Skeletal muscle cell (primary cell): ENCODE measurements at places on chromosomes 2 and 18.

GRCh38 chr2:126979039-126980003, 80.6 kb downstream of the TEX51 start:
- no peak for DNase-seq

- DNase-seq = no peak
Observed at GRCh38 chr2:174086708-174087107, 121.5 kb upstream of the SP3 start.

DNA sequence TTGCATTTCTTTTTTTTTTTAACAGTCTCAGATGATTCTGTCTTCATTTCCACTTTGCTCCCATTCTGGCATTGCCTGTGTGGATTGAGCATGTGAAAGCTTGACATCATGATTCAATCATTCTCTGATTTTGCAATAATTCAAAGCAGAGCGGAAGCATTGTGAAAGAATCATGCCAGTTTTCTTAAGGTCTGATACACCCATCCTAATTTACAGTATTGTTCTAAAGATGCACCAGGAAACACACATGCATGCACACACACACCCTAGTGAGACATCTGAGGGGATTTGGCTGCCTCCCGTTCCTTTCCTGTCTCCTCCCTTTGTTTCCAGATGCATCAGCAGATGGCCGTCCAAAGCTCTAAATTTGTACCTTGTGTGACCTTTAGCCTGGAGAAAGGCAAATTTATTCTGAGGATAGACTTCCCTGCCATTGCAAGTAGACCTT, 97.3 kb downstream of the FMNL2 start:
- peak; percentile 89 for DNase-seq

- DNase-seq = no peak
Observed at GRCh38 chr2:152682663-152683062, 34.6 kb downstream of the PRPF40A start.

GRCh38 chr18:62904396-62905285, 189.3 kb downstream of the PHLPP1 start:
- DNase-seq = no peak

- no peak for DNase-seq
Observed at GRCh38 chr2:59233448-59233847, 992.3 kb upstream of the FANCL start.

GRCh38 chr2:209579230-209579749, 155.4 kb downstream of the MAP2 start:
- no peak for DNase-seq

- DNase-seq = no peak
Observed at GRCh38 chr2:152485954-152486736, 151.2 kb downstream of the FMNL2 start.

DNA sequence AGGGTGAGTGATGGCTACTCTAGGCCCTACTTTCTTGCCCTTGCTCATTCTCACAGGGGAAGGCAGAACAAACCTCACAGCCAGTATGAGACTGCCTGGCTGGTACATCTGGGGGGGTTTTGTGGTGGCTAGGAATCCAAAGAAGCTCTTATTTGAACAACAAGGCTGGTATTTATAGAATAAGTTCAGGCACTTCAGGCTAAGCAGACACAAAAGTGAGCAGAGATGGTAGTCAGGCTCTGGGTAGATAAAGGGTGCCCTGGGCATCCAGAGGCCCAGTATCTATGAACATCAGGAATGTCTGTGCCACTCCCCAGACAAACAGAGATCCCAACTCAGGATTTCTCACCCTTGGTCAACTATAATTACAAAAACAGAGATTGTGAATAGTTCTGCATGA, 57.2 kb upstream of the RTN4 start:
- DNase-seq = no peak

DNA sequence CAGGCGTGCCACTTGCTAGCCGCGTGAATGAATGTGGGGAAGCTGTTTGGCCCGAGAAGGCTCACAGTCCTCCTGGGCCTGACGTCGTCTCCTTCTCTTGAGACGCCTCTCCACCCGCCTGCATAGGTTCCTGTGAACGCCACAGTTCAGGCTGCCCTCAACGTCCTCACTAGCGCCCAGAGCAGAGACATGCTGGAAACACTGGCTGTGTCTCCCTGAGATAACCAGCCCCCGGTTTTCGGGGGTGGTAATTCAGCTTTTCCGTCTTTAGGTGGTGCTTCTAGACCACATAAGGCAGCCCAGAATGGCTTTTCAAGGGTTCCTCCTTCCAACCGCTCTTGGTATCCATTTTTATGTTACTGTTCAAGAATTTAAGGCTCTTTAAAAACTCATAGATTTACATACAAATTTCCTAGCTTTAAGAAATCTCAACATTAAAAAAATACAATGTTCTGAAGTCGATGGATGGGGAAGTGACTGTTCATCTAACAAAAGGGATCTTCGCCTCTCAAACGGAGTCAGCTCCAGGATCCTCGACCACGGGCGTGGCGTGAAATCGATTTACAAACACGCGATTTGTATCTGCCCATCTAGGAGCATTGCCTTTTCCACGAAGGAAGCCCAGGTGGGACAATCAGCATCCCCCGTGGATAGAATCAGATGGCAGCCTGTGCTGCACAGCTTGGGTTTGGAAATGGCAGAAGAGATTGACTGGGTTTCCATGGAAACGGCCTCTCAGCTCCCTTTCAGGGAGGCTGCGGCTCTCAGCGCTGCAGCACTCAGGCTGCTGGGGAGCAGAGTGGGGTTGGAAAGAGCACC, 110.6 kb upstream of the PXDN start:
- peak; percentile 9 for DNase-seq

DNA sequence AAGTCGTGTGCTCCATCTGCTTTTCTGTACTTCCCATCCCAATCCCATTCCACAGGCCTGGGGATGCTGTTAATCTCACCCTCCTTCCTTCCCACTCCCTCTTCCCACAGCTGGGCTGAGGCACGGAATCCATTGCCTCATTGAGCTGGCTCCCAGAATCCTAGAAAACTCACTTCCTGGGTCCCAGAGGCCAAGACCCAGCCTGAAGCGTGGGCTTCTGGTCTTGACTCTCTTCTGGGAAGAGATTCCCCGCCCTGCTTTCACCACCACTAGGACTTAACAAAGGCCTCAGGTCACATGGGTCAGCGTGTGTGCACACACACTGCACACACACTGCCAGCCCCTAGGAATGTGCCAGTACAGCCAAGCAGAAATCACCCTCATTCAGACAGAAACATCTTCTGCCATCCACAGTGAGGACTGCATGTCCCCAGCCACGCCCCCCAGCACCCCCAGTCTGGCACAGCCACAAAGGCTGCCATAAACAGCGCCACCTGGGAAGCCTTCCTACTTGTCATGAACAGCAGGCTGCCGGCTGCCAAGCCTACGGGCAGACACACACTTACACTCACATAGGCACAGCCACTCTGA, 165.8 kb downstream of the TNS1 start:
- peak; percentile 40 for DNase-seq

GRCh38 chr2:188322569-188323551, 31.2 kb downstream of the GULP1 start:
- DNase-seq = no peak

DNA sequence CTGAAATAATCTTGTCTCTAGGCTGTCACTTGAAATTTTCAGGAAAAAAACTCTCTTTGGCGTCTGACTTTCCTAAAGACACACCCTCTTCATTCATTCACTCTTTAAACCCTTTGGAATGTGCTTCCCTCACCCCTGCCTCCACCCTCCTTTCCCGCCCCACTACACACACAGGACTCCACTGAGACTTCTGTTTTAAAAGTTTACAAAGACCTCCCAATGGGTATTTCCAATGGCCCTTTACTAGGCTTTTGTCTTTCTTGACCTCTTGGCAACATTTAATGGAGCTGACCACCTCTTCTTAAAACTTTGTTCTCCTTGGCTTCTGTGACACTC, 96.1 kb downstream of the RBMS1 start:
- DNase-seq = no peak

DNA sequence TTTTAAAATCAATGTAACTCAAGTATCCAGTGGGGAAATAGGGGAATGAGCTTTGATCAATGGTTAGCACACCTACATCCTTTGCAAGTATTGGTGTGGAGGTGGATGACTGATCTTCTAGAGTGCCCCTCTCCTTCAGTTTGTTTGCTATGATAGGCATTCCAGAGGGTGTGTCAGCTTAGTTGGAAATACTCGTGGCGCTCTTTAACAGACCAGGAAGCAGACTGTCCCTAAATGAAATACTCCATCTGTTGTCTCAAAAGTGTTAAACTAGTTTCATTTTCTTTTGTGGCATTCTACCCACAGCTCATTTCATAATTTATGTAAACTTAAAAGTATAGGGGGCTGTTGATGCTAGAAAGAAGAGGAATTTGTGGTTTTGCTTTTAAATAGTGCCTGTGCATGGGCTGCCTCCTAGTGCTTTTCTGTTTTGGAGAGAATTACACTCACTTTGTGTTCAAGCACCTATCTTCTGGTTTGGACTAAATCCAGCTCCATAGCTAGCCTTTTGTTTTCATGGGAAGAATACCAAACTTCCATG, 66.2 kb downstream of the STAT1 start:
- DNase-seq = peak; percentile 41

- no peak for DNase-seq
Observed at GRCh38 chr18:58105888-58106260, 61.8 kb downstream of the NEDD4L start.

DNA sequence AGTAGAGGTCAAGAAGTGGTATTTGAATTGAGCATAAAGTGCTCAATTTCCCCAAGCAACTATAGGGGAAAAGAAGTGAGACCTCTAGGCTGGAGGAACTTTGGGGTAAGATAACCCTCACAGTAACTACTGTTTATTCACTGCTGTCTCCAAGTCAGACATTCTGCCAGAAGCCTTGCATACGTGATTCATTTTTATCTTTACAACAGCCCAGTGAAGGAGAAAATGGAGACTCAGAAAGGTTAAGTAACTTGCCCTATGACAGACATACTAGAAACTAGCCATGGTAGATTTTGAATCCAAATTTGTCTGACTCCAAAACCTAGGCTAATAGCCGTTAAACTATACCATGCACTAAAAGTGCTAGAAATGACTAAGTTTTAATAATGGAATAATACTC, 28.4 kb downstream of the DNAJC10 start:
- DNase-seq = no peak

GRCh38 chr18:43534511-43534910, 257.2 kb upstream of the SYT4 start:
- DNase-seq = peak; percentile 31

DNA sequence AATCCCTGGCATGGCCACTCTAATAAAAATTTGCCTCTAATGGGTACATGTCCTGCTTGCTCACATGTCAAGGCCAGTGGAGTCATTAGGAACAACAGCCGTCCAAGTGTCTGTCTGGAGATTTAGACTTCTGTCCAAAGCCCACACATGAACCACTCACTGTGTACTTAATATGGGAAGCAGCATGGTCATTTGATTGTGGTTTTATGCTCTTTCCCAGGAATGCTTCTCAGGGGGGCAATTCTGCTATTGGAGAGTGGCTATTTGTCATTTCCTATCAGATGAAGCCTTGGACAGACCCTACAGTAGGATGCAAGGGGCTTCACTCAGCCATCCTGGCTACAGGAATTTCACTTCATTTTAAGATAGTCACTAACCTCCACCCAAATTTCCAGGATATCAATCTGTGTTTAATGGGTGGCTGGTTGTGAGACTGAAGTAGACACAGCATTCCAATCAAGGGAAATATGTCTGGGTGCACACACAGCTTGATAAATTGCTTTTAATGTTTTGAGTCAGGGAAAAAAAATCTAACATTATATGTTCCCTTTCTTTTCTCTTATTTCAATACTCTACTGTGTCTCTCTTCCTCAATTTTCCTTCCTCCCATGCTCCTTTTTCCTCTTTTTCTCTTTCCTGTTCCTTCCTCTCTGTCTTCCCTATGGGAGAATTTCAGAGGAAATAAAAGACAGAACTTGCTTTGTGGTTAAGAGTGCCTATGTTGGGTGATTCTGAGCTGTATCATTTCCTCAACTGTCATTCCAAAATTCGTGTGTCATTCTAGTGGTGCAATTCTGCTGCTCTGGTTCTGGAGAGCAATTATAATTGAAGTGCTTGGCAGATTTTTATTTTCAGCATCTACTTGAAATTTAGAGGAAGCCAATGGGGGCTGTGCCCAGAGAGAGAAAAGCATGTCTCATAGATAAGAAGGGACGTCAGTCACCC, 320.1 kb downstream of the OSR1 start:
- DNase-seq = peak; percentile 72

GRCh38 chr2:105934467-105934866, 189.8 kb downstream of the NCK2 start:
- DNase-seq = no peak

DNA sequence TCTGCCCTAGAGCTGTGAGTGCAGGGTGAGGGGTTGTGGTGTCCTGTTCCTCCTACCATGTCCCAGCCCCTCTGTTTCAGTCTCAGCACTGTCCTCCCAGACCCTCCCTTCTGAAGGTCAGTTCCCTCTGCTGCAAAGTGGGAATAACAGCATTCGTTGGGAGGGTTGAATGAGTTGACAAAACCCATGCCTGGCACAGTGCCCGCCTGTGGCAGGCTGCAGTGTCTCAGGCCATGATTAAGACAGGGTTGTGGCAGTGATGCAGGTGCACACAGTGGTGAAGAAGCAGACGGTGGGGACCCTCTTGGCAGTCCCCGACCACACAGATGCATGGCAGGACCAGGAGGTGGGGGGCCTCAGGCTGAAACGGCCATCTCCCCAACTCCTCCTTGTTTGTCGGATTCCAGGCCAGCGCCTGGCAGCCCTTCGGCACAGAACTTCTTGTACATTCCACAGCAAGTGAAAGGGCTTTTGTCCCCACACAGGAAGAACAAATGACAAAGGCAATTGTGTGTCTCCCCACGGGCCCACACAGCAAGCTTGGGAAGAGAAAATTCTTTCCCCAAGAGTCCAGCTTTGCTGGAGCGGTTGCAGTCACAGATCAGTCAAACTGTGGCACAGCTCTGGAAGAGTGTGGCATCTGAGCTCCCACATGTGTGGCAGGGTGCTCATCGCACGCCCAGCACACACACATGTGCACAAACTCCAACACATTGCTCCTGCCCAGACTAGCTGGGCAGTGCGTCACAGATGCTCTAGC, 92.0 kb upstream of the MSH2 start:
- no peak for DNase-seq

GRCh38 chr2:205656461-205656860, 25.8 kb upstream of the NRP2 start:
- no peak for DNase-seq

GRCh38 chr18:61833978-61834377, 58.8 kb downstream of the RNF152 start:
- no peak for DNase-seq

DNA sequence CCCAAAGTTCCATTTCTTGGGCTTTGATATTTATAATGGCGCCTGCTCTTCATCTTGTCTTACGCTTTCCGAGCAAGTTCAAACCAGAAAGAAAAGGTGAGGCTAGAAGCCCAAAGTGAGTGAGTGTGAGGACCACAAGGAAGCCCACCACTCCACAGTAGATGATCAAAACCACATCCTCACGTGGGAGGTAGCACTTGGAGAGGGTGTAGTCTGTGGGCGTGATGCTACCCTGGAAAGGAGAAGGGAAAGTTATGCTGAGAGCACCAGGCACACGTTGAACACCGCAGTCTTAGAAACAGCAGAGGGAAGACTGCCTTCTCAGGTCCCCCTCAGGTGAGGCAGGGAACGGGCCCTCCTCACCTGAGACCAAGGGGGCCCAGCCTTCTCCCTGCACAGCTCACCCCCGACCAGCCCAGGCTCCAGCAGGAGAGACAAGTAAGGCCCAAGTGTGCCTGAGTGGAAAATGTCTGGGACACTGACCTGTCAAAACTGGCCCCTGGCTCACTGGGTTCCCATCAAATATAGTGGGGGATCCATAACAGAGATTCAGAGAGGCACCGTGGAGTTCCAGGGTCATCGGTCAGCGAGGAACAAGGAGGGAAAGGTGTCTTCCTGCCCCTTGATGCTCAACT, 23.6 kb downstream of the MPPE1 start:
- DNase-seq = no peak

GRCh38 chr2:207768866-207769596, 675 bp downstream of the FZD5 start:
- DNase-seq = no peak
